Lower leg skin (tissue), 4 donors: ENCODE measurements at places on chromosomes 3 and 15. TPM values are rescaled to one million over a fixed set of nuclear protein-coding genes. Genes with fewer than 3 reads are reported as not detected.

The SLC22A13 gene
- total RNA-seq: 0.17 TPM

The PARP15 gene
- 0.71 TPM for total RNA-seq

The B2M gene
- 3,013 TPM for total RNA-seq

The TEX9 gene
- total RNA-seq: 6.0 TPM

- DNase-seq: no peak
Observed at GRCh38 chr15:67892559-67893377, 52.9 kb upstream of the RNU6-1 start.

DNA sequence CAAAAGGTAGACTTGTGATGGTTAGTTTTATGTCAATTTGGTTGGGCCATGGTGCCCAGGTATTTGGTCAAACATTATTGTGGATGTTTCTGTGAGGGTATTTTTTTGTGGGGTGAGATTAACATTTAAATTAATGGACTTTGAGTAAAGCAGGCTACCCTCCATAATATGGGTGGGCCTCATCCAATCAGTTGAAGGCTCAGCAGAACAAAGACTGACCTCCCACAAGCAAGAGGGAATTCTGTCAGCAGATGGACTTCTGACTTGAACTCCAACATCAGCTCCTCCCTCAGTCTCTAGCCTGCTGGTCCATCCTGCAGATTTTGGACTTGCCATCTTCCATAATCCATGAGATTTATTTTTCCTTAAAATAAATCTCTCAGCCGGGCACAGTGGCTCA is 55.6 kb upstream of the BNC1 start:
- no peak for DNase-seq

DNA sequence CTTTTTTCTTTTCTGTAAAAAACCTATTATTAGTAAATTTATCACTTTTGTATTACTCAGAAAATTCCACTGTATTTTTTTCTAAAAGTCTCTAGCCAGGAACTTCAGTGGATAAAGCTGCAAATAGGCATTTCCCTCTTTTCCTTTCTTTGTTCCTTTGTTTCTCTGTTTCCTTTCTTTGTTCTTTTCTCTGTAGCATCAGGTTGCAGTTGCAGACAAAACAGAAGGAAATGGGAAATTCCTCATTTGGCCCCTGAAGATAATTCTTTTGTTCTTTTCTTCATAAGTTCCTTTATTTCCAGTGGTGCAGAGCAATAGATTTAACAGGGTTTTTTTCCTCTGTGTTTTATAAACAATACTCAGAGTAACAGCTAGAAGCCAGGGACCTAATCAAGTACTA is 416.5 kb downstream of the TBL1XR1 start:
- DNase-seq: no peak

DNA sequence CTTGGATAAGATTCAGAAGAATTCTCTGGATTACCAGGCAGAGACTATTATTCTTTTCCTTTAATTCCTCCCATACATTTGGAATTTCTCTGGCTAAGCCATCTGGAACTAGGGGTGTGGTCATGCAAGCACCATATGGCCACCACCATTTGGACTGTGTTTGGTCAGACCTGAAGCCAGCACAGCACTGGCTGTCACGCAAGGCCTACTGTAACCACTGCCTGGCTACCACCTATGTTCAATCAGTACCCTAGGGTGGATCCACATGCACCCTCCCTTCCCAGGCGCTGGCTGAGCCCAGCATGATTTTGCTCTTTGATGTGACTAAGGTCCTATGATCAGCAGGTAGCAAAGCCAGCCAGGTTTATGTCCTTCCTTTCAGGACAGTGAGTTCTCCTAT is 287.8 kb upstream of the GOLIM4 start:
- DNase-seq: no peak

- DNase-seq: no peak
Observed at GRCh38 chr3:74537857-74538256, 76.6 kb downstream of the CNTN3 start.

- DNase-seq: peak; percentile 81
Observed at GRCh38 chr15:42035435-42035761, 14.6 kb upstream of the PLA2G4E start.

DNA sequence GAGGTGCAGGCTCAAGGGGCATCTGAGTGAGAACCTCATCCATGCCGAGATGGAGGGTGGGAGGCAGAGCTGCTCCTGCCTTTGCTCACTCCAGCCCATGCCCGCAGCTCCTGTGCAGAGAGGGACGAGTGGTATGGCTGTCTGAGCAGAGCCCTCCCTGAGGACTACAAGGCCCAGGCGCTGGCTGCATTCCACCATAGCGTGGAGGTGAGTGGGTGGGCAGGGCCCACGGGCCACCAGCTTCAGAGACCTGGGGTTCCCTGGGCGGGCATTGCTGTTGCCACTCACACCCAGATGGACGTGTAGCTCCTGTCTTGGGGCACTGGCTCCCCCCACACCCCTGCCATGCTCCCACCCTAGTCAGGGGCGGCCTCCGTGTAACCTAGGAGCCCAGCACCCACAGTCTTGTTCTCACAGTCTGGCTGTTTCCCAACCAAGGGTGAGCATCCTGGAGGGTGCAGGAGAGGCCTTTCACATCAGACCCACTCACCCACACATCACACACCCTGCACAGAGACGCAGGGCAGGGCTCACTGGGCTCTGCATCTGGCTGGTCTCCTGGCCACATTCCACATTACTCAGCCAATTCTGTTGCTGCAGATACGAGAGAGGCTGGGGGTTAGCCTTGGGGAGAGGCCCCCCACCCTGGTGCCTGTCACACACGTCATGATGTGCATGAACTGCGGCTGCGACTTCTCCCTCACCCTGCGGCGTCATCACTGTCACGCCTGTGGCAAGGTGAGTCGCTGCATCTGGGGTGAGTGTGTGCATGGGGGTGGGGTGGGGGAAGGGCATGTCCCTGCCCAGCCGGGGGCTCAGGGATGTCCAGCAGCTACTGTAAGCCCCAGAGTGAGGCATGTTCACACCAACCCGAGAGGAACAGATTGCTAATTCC is 25.3 kb upstream of the NR2C2 start:
- DNase-seq: no peak

DNA sequence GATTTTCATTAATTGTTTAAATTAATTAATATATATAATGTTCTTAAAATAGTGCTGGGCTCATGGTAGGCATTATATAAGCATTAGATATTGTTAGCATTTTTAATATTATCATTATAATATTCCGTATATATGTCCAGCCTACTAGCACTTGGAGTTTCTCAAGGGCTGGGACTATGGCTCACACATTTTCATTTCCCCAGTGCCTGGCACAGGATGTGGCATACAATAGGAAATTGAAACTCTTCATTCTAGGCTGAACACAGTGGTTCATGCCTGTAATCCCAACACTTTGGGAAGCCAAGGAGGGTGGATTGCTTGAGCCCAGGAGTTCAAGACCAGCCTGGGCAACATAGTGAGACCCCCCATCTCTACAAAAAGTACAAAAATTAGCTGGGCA is 170.4 kb downstream of the RSL24D1 start:
- no peak for DNase-seq

DNA sequence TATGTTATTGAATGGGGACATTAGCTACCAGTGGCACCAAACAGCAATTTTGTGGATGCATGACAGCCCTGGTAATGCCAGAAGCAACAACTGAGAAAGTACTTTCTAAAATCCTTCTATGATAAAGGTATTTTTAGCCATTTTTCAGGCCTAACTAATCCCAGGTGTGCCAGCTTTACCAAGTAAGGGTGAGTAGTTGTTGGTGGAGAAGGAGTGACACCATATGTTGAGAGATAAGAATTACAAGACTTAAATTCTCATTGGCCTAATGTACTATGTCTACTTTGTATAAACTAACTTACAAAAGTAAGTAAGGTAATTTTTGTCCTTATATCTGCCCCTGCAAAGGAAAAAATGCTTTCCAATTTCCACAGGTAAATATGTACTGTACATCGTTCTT is 4.1 kb upstream of the COX17 start:
- DNase-seq: no peak

DNA sequence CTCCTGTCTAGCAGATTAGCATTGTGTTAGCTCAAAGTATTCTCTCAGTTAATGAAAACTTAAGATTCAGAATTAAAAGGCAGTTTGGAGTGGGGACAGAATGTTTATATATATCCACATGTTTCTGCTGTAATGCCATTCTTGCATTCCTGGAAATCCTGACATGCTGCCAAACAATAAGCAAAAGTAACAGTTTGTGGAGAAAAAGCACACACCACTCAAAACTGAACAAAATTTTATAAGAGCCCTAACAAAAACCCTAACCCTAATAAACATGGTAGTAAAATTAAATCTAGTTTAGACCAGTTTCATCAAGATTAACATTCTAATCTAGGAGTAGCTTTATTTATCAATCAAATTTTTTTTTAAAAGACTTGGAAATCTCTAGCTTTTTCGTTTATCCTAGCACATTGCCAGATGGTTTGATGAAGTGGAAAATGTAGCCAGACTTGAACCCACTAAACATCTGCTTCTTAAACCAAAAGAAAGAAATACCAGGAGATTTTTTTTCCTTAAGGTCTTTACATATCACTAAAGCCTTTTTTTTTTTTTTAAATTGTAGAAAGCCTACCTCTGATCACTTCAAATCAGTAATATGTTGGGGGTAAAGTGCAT is 3.7 kb downstream of the TCAIM start:
- DNase-seq: no peak

DNA sequence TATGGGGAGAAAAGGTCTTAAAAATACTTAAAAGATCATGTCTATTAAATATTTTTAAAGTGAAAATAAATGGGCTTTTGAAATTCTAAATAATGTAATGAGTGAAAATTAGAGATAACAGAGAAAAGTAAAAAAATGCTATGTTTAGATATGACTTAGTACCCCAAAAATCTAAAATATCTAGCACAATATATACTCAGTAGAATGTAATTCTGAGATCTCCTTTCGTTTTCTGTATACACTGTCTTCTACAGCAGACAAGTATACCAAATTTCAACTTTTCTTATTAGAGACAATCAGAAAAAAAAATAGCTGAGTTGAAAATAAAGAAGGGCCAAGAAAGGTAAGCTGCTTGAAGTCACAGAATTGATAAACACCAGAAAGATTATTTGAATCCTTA is 140.8 kb downstream of the ADAM10 start:
- no peak for DNase-seq

DNA sequence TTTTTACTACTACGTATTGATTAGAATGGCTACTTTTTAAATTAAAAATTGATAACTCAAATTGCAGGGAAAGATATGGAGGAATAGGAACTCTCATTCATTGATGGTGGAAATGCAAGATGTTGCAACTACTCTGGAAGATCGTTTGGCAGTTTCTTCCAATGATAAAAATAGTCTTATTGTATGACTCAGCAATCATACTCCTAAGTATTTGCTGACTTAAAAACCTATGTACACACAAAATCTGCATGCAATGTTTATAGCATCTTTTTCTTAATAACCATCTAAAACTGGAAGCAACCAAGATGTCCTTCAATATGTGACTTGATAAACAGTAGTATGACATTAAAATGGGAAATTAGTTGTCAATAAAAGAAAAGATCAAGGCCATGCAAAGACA is 87.4 kb upstream of the LRRC3B start:
- DNase-seq: no peak

DNA sequence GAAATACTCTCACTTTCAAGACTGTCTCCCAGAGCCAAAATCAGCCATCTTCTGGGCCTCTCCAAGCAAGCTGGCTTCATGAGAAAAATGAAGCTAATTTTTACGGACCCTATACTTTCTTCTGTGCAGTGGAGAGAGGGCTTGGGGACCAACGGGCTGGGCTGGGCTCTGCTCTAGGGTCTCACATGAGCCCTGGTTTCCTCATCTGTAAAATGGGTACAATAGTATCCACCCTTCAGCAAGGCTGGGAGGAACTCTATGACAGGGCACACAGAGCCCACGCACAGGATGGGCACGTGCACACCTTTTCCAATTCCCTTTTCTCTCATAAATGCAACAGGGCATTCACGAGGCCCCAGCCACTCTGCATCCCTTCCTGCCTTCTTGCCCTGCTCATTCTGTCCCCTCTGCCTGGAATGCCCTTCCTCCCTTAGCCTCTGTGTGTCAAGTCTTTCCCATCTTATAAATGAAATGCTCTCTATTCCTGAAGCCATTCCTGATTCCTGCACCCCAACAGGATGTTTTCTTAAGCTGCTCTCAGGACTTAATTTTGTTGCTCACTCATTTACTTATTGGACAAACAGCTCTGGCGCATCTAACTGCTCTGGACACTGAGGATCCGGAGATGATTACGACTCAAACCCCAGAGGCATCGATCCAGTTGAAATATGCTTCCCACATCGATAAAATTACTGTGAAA is 32.9 kb upstream of the SEC13 start:
- DNase-seq: no peak

DNA sequence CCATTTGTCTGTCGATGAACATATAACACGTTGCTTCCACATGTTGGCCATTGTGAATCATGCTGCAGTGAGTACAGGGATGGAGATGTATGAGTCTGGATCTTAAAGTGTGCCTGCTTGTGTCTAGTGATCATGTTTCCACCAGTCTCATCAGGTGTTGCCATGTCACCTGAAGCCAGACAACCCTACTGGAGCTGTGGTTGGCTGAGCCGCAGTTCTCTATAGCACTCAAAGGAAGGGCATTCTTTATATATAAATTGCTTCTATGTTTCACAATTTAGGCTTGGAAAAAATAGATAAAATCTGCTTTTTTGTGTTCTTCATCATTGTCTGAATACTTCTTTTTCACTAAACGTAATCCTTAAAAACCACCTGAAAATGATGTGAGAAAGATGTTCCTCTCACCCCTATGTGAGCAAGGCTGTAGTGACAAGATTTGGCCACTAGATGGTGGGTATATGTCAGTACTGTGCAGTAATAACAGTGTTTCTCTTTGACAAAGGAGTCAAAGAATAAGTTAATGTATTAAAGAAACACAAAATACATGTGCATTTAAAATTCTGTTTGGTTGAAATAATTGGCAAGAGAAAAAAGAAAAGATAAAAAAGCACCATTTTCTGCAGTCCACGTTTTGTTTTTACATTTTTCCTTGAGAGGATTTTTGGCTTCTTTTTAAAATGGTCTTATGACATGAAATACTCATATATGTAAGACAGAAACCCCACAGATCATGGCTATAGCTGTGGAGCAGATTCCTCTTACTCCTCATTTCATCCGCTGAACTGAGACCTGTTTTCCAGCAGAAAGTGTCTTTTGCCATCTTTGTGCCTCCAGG is 394.5 kb upstream of the DPPA4 start:
- DNase-seq: peak; percentile 19

DNA sequence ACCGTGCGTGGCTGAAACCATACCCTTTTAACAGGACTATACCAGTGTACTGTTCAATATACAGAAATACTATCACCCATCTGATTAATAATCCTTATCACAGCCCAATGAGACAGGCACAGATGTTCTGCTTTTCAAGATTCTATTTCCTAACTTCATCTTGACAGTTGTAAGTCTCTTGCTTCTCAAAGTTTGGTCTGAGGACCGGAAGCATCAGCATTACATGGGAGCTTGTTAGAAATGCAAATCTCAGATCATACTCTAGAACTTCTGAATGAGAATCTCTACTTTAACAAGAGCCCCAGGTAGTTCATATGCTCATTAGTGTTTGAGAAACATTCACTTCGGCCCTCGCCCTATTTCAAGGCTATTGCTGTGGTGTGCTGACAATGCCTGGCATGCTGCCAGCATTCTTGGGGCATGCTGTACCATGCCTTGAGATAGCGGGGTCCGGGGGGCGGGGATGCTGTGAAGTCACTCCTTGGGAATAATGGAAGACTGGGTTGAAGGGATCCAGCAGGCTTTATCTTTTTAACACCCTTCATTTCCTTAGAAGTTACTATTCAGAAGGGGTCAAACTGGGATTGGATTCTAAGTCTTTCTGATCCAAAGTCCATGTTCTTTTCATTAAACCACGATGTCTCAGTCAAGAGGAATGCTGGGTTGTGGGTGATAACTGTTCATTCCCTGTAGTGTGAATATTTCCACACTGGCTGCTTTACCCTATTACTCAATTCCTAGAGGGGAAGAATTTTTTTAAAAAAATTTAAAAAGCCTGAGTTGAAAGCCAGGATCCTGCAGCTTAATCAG is 194.7 kb downstream of the LPP start:
- peak; percentile 58 for DNase-seq
